ENCODE measurements at places on chromosomes 12 and 14.

DNA sequence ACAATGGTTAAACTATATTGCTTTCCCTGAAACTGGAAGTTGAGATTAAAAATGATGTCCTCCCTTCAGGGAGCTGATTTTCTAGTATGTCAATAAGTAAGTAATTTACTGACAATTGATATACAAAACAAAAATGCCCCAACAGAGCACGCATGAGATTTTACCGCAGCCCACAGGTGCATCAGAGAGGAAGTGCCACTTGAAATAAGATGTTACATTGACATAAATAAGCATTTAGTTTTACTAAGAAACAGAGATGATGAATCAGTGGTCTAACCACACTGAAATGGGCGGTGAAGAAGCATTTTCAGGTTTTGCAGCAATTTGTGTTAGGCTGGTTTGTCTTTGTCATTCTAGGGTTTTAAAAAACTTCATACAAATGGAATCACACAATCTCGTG lies 8.8 kb upstream of the CLECL1 start:
- DNase-seq = peak; percentile 36

DNA sequence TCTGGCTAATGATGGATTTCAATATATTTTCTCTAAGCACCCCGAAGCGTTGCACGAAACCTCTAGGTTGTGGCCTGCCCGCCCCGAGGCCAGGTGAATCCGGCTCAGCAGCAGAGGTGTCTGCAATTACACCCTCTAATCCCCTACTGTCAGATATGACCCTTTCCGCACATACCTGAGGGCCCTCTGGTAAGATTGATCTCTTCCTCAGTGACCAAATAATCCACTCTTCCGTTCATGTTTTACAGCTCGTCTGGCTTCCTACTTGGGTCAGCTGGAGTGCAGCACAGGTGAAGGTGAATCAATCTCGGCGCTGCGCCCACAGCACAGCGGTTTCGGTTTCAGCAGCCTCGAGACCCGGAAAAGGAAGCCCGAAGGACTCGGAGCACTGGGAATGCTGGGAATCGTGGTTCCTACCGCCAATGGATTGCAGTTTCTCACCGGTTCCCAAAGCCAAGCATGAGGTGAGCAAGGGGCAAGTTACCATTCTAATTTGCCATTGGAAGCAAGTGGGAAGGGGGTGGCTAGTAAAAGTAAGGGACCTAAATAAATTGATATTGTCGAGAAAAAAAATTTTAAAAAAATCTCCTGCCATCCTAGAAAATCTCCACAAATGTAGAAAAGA lies at the start of gene SYNJ2BP:
Gene SYNJ2BP, minus strand, starts transcription at position 366 of the 625 bp plus-strand sequence. Its CDS starts 127 bp downstream, at position 239.
- DNase-seq = peak; percentile 68

- no peak for DNase-seq
Measured at GRCh38 chr12:132100306-132101065, 43.6 kb downstream of the DDX51 start.

- no peak for DNase-seq
Measured at GRCh38 chr12:51817027-51817953, 31.2 kb downstream of the FIGNL2 start.

DNA sequence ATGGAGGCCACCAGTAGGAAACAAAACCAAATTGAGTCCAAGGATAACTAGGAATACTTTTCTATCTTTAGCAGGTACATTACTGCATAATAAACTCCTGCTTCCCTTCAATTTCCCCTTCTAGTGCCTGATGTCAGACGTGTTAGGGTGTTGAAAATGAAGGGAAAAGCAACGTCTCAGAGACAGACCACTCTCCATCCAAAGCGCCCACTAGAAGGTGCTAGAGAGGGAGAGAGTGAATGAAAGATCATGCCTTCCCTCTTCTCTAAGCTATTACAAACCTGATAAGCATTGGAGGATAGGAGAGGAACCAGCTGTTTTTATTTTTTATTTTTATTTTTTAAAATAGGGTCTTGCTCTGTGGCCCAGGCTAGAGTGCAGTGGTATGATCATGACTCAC lies 64.1 kb downstream of the ZNF641 start:
- DNase-seq = no peak

- DNase-seq = no peak
Measured at GRCh38 chr12:126855768-126856167, 1411.2 kb upstream of the TMEM132C start.

DNA sequence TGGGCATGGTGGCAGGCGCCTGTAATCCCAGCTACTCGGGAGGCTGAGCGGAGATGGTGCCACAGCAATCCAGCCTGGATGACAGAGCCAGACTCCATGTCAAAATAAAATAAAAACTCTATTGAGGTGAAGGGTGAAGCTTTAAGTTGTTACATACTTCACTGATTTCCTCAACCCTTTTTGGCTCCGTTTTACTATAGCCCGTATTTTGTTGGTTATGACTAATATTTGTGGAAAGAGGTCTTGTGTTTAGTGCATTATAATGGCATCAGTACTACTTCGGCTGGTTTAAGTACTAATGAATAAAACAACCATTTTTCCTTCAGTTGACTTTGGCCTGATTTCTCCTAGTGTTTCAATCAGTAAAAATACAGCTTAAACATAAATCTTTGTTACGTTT lies 27.0 kb upstream of the SLC2A14 start:
- DNase-seq = no peak

- no peak for DNase-seq
Measured at GRCh38 chr14:58898655-58899316, 261.0 kb downstream of the DACT1 start.

DNA sequence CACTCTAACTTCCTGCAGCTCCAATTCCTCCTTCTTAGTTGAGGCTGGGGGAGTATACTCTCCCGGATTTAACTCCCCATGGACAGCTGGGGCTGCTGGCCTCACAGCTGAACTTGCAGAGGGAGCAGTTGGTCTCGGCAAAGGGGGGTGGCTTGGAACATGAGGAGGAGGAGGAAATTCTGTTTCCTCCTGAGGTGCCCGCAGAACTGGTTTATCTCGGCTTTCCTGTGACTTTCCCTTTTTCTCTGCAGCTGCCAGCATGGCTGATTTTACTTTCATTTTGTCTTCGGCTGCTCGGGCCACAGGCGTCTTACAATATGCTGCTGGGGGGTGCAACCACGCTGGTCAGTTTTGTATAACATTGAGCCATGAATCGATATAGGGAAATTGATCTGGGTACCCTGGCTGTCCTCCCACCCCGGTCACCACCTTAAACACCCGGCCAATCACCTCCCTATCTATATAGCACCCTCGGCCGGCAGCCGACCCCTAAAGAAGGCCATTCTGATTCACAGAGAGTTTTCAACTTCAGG lies 1317.6 kb downstream of the TMEM121 start:
- DNase-seq = peak; percentile 11

GRCh38 chr12:27896419-27896990 lies 76.0 kb downstream of the PTHLH start:
- DNase-seq = no peak

DNA sequence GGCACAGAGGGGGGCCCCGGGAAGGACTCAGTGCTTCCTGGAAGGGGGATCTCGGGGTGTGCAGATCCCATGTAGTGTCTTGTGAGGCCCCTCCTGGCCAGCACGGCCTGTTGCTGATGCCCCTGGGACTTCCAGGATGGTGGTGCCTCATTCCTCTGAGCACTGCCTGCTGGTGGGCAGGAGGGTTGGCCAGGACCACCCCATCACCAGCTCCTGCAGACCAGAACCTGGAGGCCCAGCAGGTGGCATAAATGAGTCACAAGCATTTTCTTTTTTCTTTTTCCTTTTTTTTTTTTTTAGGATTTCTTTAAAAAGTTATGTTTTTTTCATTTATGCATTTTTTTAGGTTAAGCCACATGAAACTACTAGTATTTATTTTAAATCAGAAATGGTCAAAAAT lies 8.0 kb downstream of the MMP17 start:
- DNase-seq = no peak

GRCh38 chr12:68919581-68920239 lies 13.3 kb downstream of the CPM start:
- DNase-seq = no peak

DNA sequence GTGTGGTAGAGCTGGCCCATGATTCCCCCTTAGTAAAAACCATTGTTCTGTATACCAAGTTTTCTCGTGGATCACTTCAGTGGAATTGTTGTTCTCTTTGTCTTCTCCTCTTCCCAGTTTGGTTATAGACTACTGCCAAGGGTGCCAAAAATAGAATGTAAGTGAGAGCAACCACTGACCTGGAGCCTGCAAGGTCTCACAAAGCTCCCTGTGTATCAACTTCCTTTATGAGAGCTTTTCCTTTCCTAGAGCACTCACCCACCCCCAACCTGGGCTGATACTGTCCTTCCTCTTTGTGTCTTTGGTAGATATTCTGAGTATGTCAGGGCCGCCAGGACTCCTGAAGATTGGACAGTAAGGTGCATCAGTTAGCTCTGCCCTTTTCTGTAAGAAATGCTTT lies 101.0 kb downstream of the SCN8A start:
- DNase-seq = no peak

DNA sequence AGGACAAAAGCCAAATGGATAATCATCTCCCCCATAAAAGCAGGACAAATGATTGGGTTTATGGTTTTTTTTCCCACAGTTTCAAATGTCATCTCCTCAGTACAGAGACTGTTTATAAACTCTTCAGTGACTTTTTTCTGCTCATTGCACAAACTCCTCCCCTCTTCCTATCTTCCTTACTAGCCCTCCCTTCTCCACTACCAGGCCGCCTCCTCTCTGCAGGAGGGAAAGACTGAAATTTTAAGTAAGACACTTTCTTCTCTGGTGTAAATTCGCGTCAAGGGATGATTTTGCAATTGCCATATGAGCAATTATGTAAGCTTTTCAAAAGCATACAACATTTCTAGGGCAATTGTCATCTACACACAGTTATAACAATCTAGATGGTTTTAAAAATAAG lies 37.0 kb downstream of the BTG1 start:
- no peak for DNase-seq
